ENCODE measurements at places on chromosomes 4 and X. TPM values are rescaled to one million over a fixed set of nuclear protein-coding genes. Genes with fewer than 3 reads are reported as not detected.

DNA sequence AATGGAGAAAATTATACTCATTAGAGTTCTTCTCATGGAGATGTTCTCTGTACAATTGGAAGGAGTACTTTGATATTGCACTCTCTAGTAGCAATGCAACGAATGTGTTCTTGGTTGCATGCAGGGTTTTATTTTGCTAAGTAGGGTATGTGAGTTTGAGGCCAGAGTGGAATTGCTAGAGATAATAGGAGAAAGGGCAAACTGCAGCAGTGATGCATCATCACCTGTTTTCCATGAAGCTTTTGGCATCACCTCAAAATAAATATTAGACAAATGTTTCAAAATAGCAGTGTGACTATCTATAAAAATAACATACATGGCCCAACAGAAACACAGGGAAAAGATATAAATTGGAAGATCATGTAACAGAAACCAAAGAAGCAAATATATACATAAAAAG, 93.3 kb downstream of the TIGD2 start:
- H3K27me3 ChIP-seq = no peaks in the 10 kb centered on the region
- no peak overlapping the region for H3K4me3 ChIP-seq
- DNase-seq = no peak
- H3K27ac ChIP-seq = no peak overlapping the region
- H3K4me1 ChIP-seq = no peaks in the 10 kb centered on the region

- H3K27ac ChIP-seq = peak overlapping the region; percentile 80
- DNase-seq = no peak
- H3K4me3 ChIP-seq = peak overlapping the region; percentile 15
- peaks cover 51% of the 10 kb centered on the region for H3K4me1 ChIP-seq
- H3K27me3 ChIP-seq = no peaks in the 10 kb centered on the region
- peaks cover 5% of the 10 kb centered on the region for H3K36me3 ChIP-seq
Measured at GRCh38 chr4:140019619-140020347, 134.2 kb downstream of the MAML3 start.

The ANK2 gene
- total RNA-seq = 1,513 TPM

The CT47B1 gene
- total RNA-seq = not detected

The UGT2B10 gene
- total RNA-seq = not detected
